ENCODE measurements at places on chromosomes 1 and 21.

DNA sequence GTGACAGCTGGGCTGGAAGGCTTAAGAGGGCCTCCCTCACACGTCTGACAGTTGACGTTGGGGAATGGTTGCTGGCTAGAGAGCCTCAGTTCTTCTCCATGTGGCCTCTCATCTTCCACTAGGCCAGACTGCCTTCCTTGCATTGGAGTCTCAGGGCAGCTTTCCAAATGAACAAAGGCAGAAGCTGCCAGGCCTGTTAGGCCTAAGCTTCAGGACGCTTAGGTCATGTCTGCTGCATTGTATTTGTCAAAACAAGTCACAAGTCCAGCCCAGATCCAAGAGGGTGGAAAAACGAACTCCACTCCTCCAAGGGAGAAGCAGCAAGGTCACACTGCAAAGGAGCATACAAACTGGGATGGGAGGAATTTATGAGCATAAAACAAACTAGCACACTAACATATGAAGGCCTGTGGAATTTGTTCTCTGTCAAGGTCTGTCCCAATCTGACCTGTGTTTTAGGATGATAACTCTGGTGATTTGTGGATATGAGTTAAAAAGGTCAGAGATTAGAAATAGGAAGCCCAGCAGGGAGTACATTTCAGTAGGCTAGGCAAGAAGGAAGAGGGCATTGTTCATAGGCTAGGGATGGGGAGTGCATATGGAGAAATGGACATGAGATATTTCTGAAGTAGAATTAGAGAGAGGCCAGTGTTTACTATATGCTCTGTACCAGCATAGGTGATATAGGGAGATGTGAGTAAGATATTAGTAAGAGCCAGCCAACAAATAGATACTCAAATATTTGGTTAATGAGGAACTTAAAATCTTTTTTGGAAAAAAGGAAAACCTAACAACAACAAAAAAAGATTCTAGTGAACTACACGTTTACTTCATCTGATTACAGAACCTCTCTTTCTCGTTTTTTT lies 29.1 kb upstream of the CNN3 start:
- DNase-seq: no peak

GRCh38 chr1:86852782-86853408 lies 61.0 kb downstream of the SELENOF start:
- no peak for DNase-seq

DNA sequence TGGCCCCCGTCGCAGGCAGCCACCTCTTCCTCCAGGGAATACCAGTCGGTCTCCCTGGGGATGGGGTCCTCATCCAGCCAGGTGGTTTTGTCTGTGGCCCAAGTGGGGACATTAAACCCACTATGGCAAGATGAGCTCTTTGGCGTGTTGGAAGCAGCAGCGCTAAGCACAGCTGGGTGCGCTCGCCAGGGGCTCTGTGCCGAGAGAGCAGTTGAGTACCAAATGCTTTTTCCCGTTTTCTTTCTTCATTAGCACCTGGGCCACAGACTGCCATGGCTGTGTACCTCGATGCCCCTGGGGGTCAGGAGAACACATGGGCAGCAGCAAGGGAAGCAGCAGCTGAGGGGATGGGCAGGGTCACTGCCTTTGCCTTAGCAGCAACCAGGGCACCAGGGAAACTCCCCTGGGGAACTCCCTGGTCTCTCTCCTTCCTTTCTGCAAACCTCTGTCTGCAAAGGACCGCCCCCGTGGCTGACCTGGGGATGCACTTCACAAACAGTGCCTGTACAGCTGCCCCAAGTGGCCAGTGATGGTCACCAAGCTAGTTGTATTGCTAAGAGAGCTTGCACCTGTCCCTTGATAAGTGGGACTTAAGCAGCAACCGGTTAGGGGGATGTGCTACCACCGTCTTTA lies 31.1 kb downstream of the EDARADD start:
- DNase-seq: no peak

DNA sequence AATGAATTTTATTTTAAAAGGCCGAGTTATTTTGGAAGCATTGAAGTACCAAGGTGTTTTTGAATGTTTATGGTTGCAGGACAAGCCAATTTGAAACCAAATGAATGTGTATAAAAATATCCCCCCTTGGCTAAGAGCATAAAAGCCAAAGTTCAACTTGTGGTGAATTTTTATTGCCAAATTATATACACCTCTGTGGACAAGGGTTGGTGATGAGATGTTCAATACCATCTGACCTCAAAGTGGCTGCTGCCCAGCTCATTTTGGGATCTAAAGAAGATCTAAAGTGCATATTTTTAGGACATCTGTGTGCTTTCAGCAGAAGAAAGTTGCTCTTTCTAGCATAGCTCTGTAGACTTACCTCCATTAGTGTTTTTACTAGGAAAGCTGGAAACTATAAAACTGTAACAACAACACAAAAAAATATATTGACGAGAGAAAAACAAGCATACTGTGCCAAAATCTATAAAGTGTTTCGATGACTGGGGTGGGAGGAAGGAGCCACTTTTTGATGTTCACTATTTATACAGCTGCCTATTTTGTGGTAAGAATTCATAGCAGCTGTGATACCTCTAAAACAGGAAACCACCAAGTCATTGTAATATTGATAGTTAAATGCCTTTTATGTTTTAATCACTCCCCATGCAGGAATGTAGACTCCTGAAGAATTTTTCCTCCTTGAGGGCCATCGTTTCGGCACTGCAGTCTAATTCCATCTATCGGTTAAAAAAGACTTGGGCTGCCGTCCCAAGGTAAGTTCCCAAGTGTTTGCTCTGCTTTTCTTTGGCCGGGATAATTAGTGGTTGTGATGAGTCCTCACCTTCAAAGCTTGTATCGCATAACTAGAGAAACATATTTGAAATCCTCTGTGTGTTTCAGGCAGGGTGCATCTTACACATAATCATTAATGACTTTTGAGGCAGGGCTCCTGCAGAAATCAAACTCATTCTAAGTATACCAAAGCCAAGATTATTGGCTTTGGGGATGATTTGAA lies 83.2 kb downstream of the RGL1 start:
- no peak for DNase-seq

- no peak for DNase-seq
Observed at GRCh38 chr1:229011022-229011421, 259.9 kb upstream of the RAB4A start.

DNA sequence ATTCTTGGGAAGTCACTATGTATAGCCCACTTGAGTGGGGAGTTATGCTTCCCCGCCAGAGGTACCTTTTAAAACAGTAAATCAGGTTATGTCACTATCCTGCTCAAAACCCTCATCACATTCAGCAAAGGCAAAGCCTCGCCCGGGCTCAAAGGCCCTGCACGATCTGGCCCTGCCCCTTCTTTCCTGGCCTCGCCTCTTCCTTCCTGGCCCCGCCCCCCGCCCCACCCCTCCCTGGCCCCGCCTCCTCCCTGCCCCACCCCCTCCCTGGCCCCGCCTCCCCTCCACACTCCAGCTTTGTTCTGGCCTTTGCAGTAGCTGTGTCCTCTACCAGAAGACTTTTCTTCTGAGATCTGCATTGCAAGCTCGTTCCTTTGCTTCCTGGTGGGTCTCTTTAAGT lies 6.6 kb downstream of the LDLRAD2 start:
- no peak for DNase-seq

DNA sequence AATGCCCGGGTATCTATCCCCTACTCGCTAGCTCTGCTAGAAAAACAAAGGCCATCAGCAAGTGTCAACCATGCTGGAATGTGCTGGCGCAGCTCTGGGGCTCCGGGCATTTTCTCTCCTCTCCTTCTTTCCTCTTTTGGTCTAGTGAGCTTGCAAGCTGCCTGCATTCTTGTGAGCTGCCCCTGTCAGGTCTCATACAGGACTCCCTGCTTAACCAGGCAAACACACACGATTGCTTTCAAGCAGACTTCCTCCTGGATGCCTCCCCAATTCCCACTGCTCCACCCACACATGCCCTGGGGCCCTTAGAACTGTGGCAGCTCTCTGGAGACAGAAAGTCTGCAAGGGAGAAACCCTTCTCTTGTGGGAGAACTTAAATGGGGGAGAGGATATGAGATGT lies 35.7 kb upstream of the SUCO start:
- DNase-seq: no peak

GRCh38 chr1:232627171-232627570 lies 2.8 kb downstream of the SIPA1L2 start:
- DNase-seq: no peak

DNA sequence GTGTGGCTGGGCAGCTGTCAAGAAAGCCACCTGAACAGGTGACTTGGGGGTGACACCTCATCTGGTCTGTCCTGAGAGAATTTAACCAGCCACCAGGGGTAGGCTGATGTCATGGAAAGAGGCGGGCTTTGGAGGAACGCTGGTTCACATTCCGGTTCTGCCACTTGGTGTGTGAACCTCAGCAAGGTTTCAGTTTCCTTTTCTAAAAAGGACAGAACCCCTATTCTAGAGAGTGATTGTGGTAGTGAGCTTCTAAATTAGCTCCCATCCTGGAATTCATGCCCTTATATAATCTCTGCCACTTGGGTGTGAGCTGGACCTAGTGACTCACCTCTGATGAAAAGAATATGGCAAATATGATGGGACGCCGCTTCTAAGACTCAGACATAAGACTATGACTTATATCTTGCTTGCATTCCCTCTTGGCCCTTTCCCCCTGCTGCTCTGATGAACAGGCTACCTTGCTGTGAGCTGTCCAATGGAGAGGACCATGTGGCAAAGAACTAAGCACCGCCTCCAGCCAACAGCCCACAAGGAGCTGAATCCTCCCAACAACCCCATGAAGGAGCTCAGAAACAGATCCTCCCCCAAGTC lies 332.1 kb downstream of the RRAGC start:
- no peak for DNase-seq

GRCh38 chr1:189522441-189522840 lies 955.2 kb downstream of the BRINP3 start:
- DNase-seq: no peak

DNA sequence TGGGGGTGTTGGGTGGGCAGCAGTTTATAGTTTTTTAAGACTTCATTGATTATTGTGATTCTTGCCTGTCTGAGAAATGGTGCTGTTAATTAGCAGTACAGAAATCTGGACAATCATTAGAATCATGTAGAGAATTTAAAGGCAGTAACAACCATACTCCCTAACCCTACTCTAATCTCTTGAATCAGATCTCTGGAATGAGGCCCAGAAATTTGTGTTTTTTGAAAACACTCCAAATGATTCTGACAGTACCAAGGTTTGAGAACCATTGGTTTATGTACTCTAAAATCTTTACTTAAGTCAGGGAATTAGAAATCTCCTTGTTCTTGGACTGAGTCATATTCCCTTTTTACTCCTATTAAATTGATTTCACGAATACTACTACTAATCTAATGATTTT lies 24.0 kb downstream of the FNBP1L start:
- no peak for DNase-seq

GRCh38 chr1:25683731-25684130 lies 67.1 kb downstream of the MAN1C1 start:
- no peak for DNase-seq

DNA sequence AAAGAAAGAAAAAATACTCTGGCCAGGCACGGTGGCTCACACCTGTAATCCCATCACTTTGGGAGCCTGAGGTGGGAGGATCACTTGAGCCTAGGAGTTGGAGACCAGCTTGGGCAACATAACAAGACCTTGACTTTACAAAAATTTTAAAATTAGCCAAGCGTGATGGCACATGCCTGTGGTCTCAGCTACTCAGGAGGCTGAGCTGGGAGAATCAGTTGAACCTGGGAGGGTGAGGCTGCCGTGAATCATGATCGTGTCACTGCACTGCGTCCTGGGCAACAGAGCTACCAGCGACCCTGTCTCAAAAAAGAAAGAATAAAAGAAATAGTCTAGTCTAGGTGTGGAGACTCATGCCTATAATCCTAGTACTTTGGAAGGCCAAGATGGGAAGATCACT lies 22.3 kb downstream of the RRP1B start:
- DNase-seq: no peak

DNA sequence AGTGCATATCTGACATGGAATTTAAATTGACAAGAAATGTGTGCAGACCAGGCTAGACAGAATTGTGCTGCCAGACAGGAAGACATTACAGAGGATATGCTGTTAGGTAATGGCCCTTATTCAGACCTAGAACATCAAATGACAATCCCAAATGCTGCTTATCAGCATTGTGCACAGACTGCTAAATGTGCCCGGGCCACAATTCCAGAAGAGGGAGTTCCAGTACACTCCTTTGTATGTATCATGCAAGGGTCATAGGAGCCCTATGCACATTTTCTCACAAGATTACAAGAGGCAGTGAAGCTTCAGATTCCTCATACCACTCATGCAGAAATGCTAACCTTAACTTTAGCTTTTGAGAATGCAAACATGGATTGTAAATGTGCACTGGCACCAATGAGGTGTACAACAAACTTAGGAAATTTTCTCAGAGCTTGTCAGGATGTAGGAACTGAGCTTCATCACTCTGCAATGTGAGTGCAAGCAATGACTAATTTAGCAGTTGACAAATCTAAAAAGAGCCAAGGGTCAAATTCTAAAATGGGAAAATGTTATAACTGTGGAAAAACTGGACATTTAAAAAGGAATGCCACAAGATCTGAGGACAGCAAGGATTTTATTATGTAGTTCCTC lies 273.5 kb downstream of the COL11A1 start:
- no peak for DNase-seq

DNA sequence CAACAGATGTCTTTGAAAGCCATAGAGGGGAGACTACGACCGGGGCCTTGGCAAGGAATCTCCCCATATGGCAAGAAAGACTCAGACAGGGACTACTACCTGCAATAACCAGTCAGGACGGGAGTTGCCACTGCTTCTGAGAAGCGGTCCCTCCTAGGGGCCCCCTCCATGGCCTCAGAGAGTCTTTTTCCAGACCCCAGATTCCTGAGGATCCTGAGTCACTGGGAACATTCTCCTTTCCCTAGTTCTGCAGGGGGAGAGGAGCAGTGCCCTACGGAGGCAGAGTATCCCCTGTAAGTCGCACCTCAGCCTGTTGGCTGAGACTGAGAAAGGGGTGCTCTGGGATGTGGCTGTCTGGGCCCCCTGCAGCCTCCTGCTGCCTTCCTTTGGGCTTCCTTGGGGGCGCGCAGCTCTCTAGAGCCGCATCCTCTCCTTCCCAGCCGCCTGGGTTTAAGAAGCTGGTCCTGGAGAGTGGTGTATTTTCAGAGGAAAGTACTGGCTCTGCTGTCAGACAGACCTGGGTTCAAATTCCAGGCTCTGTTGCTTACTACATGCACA lies 7.8 kb downstream of the GLIS1 start:
- no peak for DNase-seq

- DNase-seq: no peak
Observed at GRCh38 chr1:88661188-88661587, 22.9 kb upstream of the PKN2 start.
